B cell (primary cell): ENCODE measurements at places on chromosomes 4 and X. TPM values are rescaled to one million over a fixed set of nuclear protein-coding genes. Genes with fewer than 3 reads are reported as not detected.

- DNase-seq = no peak
- H3K36me3 ChIP-seq = no peaks in the 10 kb centered on the region
- no peak overlapping the region for H3K27ac ChIP-seq
- no peaks in the 10 kb centered on the region for H3K27me3 ChIP-seq
Observed at GRCh38 chrX:131305926-131306325, 16.8 kb upstream of the IGSF1 start.

DNA sequence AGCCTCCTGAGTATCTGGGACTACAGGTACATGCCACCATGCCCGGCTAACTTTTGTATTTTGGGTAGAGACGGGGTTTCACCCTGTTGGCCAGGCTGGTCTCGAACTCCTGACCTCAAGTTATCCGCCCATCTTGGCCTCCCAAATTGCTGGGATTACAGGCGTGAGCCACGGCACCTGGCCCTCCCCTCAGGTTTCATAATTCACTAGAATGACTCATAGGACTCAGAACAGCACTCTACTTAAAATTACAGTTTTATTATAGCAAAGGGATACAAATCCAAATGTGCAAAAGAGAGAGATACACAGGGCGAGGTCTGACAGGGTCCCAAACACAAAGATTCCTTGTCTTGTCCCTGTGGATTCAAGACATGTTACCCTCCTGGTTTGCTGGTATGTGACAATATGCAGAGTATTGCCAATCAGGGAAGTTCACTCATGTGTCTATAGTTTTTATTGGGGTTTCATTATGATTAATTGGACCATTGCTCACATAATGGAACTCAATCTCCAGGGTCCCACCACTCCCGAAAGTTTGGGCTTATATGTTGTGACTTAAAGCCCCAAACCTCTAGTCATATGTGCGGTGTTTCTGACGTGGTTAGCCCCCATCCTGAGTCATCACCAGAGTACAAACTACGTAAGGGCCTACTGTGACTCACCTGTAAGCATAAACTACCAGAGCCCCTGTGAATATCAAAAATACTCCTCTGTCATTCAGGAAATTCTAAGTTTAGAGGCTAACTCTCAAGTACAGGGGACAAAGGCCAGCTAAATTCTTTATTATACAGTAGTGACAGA, 5.2 kb downstream of the YIPF6 start:
- H3K4me1 ChIP-seq = peaks cover 4% of the 10 kb centered on the region
- H3K27ac ChIP-seq = no peak overlapping the region
- no peak overlapping the region for H3K4me3 ChIP-seq
- no peaks in the 10 kb centered on the region for H3K36me3 ChIP-seq
- H3K27me3 ChIP-seq = no peaks in the 10 kb centered on the region

- no peak overlapping the region for H3K27ac ChIP-seq
- no peaks in the 10 kb centered on the region for H3K4me1 ChIP-seq
- H3K27me3 ChIP-seq = no peaks in the 10 kb centered on the region
- DNase-seq = no peak
- no peak overlapping the region for H3K4me3 ChIP-seq
Observed at GRCh38 chrX:118199997-118200396, 83.4 kb upstream of the KLHL13 start.

Gene SHOX
- total RNA-seq = not detected in 2 replicates

Gene BMX
- total RNA-seq = not detected in 2 replicates

Gene CPZ
- total RNA-seq = not detected in 2 replicates
